ENCODE measurements at places on chromosomes 6 and 20.

- no peak for DNase-seq
Observed at GRCh38 chr6:12066297-12066696, 54.2 kb downstream of the HIVEP1 start.

- DNase-seq: no peak
Observed at GRCh38 chr6:41236276-41236675, 8.1 kb downstream of the TREML4 start.

DNA sequence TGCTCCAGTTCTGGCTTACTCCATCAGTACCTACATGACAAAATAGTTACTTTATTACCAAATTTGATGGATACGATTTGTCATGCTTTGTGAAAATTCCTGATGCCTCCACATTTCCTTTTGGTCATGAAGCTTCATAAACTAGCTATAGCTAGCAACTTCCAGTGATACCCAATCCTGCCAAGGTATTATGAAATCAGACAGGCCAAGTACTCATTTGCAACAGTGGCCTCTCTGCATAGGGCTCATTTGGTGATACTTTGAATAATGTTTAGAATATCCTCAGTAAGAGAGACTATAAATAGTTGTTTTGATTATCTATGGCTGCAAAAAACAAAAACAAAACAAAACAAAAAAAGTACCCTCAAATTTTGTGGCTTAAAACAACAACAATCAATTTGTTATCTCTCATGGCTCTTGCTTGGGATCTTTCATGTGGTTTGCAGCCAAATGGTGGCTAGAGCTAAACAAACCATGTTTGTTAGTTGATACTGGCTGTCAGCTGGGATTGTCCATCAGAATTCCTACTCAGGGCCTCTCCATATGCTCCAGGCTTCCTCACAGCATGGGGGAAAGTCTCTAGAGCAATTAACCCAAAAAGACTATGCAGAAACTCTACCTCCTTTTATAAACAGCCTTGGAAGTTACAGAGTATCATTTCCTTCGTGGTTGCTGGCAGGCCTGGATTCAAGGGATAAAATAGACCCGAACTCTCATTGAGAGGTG is 10.1 kb upstream of the PRL start:
- DNase-seq: no peak

- no peak for DNase-seq
Observed at GRCh38 chr20:20322912-20323311, 45.0 kb upstream of the INSM1 start.

- DNase-seq: no peak
Observed at GRCh38 chr6:8084586-8084985, 17.8 kb downstream of the EEF1E1 start.

DNA sequence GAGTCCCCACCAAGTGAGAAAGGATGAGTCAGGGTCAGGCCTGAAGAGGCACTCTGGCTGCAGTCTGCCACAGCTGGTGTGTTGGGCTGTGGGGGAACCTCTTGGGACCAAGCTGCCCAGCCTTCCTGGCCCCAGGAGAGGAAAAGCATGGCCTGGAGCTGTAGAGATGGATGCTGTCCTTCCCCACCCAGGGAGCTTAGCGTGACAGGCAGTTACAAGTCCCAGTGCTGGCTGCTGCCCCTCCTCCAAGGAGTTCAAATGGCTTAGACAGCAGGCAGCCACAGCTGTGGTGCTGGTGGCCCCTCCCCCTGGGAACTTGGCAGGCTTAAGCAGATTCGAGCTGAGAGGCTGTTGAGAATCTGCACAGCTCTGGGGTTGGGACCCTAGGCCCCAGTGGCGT is 253.2 kb downstream of the PLCB1 start:
- peak; percentile 73 for DNase-seq

Data from brain microvascular endothelial cell (primary cell).